T-helper 17 cell (primary cell): ENCODE measurements at places on chromosomes 4 and X.

DNA sequence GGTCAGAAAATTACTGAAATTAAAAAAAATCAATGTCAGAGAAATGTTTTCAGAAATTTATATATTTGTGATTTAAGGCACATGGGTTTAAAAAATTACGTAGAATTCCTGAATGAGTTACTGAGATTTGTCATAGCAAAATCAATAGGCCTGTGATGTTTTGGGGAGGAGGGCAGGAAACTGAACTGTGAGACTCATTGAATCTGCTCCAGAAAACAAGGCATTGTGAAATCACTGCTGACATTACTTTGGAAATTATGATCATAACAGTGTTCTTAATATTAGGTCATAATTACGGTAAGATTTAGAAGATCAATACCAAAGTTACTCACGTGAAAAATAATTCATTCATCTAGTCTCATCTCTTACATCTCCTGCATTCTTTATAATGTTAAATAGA is 5.3 kb downstream of the FGF5 start:
- no peak for DNase-seq

GRCh38 chrX:43717161-43717560 is 61.1 kb downstream of the MAOA start:
- DNase-seq = no peak

DNA sequence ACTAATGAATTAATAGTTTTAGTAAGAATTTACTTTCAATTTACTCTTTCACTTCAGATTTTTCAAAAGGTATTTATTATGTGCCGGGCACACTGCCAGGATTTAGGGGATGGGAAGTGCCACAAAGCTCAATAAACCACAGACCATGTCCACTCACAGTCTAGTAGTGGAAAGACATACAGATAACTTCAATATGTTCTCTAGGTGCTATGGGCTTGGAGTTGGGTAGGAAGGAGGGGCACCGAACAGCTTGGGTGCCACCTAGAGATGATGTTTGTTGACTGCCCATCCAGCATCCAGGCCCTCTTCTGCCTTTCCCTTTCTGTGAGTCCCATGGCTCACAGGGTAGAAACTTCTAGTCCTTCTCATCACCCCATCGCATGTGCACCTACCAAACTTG is 17.8 kb downstream of the MFAP3L start:
- no peak for DNase-seq

DNA sequence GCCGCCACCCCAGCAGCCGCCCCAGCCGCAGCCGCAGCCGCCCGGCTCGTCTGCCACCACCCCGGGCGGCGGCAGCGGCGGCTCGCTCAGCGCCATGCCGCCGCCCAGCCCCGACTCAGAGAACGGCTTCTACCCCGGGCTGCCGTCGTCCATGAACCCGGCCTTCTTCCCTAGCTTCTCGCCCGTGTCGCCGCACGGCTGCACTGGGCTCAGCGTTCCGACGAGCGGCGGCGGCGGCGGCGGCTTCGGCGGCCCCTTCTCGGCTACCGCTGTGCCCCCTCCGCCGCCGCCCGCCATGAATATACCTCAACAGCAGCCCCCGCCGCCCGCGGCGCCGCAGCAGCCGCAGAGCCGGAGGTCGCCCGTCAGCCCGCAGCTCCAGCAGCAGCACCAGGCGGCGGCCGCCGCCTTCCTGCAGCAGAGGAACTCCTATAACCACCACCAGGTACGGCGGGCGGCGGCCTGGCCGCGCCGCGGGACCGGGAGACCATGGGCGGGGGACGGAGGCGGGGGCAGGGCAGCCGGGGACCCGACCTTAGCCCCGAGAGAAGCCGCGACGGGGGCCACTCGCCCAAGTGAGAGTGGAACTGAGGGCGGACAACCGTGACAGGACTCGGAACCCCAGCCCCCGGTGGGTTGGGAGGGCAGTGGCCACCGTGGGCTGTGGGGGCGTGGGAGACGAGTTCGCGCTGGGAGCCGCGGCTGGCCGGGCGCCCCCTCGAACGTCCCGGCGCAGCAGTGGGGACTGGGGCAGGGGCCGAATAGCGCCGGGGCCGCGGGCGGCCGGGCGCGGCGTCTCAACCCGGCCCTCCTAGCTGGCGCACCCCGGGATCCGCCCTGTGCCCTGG is 1.8 kb downstream of the CPEB2 start:
- peak; percentile 54 for DNase-seq

DNA sequence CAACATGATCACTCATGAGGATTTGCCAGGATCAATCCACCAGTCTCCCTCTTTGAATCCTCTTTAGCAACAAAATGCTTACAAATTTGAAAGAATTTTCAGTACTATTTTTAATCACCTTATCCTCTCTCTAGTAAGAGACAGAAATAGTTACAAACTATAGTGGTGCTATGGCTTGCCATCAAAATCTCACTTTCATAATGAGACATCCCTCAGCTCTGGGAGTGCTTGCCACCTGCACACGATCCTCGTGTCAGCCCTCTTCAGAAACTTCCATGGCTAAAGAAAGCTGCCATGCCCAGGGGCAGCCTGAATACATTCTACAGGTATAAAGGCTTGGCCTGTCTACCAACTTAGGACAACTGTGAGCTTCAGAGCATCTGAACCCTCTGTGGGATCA is 5.1 kb upstream of the DHX15 start:
- DNase-seq = no peak

- DNase-seq = no peak
These were observed 81.9 kb upstream of the HUWE1 start for GRCh38 chrX:53768451-53768850.

GRCh38 chrX:16018291-16018690 is 105.1 kb upstream of the GRPR start:
- no peak for DNase-seq

DNA sequence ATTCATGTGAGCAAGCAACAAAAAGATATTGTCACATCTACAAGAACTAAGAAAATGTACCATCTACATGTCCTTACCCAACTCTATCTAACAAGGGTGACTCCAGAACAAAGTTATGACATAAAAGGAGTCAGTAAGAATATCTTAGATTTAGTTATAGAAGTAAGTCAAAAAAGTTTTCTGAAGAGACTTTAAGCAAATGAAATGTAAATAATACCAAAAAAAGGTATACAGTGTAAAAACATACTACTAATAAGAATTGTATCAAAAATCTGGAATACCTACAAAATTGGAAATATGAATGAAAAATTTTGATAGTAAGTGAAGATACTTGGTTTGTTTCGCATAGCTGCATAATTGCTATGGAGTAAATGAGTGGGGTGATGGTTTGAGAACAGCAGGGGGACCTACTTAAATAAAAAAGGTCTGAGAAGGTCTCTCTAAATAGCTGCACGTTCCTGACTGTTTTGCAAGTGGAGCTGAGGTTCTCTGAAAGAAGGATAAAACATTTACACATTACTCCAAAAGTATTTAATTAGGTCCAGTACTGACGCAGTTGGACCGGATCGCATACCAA is 51.0 kb upstream of the ENPP6 start:
- no peak for DNase-seq

- DNase-seq = no peak
These were observed 108.0 kb upstream of the LEF1 start for GRCh38 chr4:108276690-108277089.

DNA sequence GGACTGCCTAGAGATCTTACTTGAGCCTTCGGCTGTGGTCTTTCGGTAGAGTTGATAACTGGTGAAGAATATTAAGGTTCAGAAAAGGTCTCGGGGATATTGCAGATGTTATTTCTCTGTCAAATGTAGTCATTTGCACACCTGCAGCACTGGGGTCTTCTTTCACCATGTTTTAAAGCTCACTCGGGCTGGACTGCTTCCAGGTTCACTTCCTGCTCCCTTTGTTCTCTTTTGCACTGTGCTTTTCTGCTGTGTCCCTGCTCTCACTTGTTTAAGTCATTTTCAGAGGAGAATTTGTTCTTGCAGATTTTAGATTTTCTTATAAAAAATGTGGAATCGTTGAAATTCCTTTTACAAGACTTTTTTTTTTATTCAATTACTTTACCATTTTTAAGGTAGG is 68.5 kb downstream of the BMPR1B start:
- DNase-seq = no peak

- DNase-seq = no peak
These were observed 128.9 kb downstream of the UGT8 start for GRCh38 chr4:114727461-114727860.

DNA sequence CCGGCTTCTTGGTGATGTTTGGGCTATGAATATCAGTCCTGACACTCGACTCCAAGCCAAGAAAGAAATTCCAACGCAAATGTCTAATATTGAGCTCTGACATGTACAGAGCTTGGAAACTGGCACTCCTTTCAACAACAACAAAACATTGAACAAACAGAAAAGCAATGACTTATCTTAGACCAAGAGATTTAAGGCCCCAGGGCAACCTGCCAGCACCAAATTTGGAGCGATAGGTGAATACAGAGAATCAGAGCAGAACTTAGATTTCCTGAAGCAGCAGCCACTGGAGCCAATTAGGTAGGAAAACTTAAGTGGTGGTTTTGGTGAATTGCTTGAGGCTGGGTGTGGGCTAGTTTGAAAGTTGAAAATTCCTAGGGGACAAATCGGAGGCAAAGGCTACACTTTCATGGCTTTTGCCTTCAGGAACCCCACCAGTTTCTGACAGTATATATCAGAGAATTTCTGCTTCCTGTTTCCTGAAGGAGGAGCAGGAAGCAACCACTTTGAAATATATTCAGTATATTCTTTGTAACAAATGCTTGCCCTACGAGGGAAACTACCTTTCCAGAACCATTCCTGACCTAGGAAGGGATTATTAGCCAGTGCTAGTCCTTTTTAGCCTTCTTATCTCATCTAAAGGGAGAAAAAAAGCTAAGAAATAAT is 10.1 kb upstream of the FMR1 start:
- DNase-seq = no peak

- DNase-seq = no peak
These were observed 23.2 kb upstream of the MRFAP1 start for GRCh38 chr4:6617246-6617645.

GRCh38 chr4:39046249-39046648 is 14.0 kb upstream of the TMEM156 start:
- no peak for DNase-seq

- no peak for DNase-seq
These were observed 441.0 kb downstream of the RAPGEF2 start for GRCh38 chr4:159543831-159544230.

DNA sequence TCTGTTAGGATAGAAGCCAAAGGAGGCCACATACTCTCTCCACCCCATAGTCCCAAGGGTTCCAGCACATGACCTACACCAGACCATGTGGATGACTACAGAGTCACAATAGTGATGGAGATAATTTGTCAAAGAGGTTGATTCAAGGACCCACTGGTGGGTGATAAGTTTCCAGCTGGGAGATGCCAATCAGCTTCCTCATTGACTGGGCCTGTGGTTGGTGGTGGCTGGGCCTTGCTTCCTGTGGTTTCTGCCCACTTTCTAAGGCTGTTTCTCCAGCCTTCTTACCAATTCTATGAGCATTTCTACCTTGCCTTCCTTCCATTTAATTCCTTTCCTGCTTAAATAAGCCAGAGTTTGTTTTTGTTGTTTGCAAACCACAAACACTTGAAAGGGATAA is 95.5 kb upstream of the CPEB2 start:
- no peak for DNase-seq

DNA sequence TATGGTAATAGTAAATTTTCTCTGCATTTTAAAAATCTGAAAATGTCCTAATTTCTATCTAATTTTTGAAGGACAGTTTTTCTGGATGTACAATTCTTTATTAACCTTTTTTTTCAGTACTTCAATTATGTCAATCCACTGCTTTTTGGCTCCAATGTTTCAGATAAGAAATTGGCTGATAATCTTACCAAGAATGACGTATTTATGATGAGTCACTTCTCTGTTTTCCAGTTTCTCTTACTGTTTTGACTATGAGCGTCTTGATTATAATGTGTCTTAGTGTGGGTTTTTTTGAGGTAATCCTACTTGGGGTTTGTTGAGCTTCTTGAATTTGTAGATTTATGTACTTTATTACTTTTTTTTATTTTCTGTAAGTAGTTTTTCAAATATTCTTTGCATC is 47.2 kb downstream of the UGT2B11 start:
- no peak for DNase-seq

DNA sequence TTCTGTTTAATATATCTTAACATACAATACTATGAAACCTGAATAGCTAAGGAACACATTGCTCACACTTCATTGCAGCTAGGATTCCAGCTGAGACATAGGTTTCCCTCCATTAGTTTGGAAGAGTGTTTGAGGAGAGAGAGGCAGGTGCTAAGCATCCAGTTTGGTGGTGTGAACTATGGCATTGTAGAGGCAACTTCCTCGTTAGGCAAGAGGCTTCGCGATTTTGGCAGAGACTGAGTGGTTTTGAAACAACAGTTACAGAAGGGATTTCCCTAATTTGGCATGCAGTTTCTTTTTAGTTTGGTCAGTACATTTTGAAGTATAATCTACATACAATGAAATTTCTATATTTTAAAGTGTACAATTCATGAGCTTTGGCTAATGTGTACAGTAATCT is 117.1 kb upstream of the BMP3 start:
- no peak for DNase-seq

GRCh38 chr4:52110171-52110570 is 59.1 kb downstream of the SPATA18 start:
- no peak for DNase-seq

DNA sequence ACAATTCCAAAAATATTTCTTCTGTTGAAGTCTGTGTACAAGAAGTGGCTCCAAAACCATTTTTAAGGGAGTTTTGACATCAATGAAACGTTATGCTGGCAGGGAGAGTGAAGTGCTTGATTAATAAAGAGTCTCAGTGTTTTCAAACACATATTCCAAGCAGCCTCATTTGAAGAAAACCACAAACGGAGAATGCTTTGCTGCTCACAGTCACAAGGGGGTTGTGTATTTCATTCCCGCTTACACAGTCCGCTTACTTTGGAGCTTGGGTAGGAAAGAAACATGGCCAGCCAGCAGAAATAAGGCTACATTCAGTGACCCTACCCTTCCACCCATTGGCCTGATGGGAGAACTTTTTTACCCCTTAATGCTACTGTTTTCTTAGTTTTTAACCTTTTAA is 586.2 kb downstream of the RAB28 start:
- no peak for DNase-seq

- no peak for DNase-seq
These were observed 36.9 kb upstream of the GDPD2 start for GRCh38 chrX:70386235-70386634.

- no peak for DNase-seq
These were observed 285.0 kb upstream of the BOD1L1 start for GRCh38 chr4:13912436-13912925.

GRCh38 chrX:151563449-151563848 is at the start of gene PASD1:
Gene PASD1 (plus strand): TSS chrX:151563675. CDS start chrX:151601554, 37,879 bp downstream.
- DNase-seq = no peak

DNA sequence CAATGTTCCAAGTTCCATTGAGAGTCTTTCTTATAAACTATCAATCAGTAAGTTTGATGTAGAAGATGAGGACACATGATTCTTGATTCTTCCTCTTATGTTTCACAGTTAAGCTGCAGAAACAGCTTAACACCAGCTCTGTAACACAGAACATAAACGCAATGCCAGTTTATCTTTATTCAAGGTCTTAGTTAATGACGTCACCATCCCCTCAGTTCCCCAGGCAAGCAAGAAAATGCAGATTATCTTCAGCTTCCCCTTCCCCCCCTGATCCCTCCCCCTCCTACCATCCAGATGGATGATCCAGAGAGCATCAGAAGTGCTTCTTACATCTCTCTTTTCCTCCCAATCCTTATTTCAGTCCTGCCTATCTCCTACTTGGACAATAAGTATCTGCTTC is 4.4 kb upstream of the SH3RF1 start:
- no peak for DNase-seq

GRCh38 chr4:57344296-57344695 is 234.1 kb upstream of the IGFBP7 start:
- DNase-seq = no peak
